ENCODE measurements at places on chromosomes 3 and 15. TPM values are rescaled to one million over a fixed set of nuclear protein-coding genes. Genes with fewer than 3 reads are reported as not detected.

Gene IL12A
- total RNA-seq = 0.65 TPM

Gene PRRT3
- 5.9 TPM for total RNA-seq

Gene CERS3
- 0.44 TPM for total RNA-seq

Gene CD80
- 11.6 TPM for total RNA-seq

Gene MFAP1
- total RNA-seq = 33.6 TPM

Gene KBTBD8
- 6.2 TPM for total RNA-seq
